ENCODE measurements at places on chromosomes 6 and 20. TPM values are rescaled to one million over a fixed set of nuclear protein-coding genes. Genes with fewer than 3 reads are reported as not detected.

Gene BANF2
- not detected for total RNA-seq

Gene TSHZ2
- not detected for total RNA-seq

Gene KIFC1
- total RNA-seq: 36.6 TPM

Gene SLA2
- not detected for total RNA-seq

Gene GPSM3
- total RNA-seq: 0.20 TPM

Gene FAM184A
- 0.13 TPM for total RNA-seq

Gene LY6G6D
- total RNA-seq: not detected
